ENCODE measurements at places on chromosomes 3 and 15. TPM values are rescaled to one million over a fixed set of nuclear protein-coding genes. Genes with fewer than 3 reads are reported as not detected.
A peak's percentile ranks its signal among the peaks of the same experiment; 100 is the strongest.

- H3K4me3 ChIP-seq = no peak overlapping the region
- H3K27ac ChIP-seq = no peak overlapping the region
- H3K36me3 ChIP-seq = no peaks in the 10 kb centered on the region
- DNase-seq = no peak
These were observed 14.9 kb upstream of the AEN start for GRCh38 chr15:88606070-88606794.

DNA sequence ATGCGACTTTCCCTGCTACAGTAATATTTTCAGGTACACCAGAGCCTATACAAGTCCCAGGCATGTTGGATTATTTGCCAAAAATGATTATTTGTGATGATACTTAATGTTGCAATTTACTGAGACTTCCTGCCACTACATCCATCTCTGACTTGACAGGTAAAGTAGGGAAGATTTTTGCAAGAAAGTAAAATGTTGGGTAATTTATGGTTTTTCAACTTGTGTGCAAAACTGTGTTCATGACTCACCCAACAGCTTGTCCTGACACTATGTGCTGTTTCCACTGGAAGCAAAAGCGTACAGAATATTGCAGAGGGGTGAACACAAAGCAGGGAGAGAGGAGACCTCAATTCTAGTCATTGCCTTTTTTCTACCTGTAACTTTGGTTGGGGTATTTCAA, 5.4 kb upstream of the CRBN start:
- no peaks in the 10 kb centered on the region for H3K27me3 ChIP-seq
- no peaks in the 10 kb centered on the region for H3K36me3 ChIP-seq
- no peak overlapping the region for H3K4me3 ChIP-seq
- H3K27ac ChIP-seq = no peak overlapping the region

GRCh38 chr3:129688271-129688895, 81.9 kb upstream of the PLXND1 start:
- no peaks in the 10 kb centered on the region for H3K27me3 ChIP-seq
- peaks cover 12% of the 10 kb centered on the region for H3K4me1 ChIP-seq
- peak; percentile 61 for DNase-seq
- no peaks in the 10 kb centered on the region for H3K36me3 ChIP-seq
- no peak overlapping the region for H3K27ac ChIP-seq

GRCh38 chr15:100766243-100767000, 113.2 kb upstream of the ALDH1A3 start:
- no peak overlapping the region for H3K4me3 ChIP-seq
- no peaks in the 10 kb centered on the region for H3K27me3 ChIP-seq
- H3K4me1 ChIP-seq = no peaks in the 10 kb centered on the region
- no peak overlapping the region for H3K27ac ChIP-seq
- no peak for DNase-seq

DNA sequence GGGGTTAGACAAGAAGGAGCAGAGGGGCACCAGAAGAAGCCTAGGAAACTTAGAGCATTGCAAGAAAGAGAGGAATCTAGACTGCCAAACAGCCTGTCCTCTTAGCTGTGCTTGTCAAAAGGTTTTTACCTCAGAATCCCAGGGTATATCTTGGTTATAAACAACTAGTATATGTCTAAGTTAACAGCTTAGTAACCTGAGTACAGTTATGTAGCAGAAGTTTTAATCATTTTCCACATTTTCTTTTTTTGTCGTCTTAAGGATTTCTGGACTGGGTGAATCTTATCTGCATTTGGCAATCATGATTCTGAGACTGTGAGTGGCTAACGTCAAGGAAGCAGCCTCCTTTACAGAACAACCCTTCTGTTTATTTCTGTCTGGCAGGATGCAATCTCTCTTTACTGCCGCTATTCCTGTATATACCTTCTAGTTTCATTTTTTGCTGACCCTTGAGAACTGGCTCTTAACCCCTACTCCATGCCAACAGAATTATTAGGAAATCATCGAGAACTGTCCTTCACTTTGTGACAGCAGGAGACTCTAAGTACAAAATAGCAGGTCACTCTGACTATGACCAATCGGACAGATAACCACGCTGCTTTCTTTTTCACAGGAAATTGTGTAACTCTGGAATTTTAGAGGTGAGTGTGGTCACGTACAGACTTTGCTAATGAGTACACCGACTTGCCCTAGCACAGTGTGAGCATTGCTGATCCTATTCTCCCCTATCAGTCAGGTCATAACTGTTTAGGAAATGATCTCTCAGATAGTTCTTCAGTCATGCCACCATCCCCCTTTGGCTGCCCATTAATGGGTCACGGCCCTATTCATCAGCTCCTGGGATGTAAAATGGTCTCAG, 3.3 kb upstream of the CP start:
- peak overlapping the region; percentile 78 for H3K27ac ChIP-seq
- no peaks in the 10 kb centered on the region for H3K27me3 ChIP-seq
- no peaks in the 10 kb centered on the region for H3K36me3 ChIP-seq

DNA sequence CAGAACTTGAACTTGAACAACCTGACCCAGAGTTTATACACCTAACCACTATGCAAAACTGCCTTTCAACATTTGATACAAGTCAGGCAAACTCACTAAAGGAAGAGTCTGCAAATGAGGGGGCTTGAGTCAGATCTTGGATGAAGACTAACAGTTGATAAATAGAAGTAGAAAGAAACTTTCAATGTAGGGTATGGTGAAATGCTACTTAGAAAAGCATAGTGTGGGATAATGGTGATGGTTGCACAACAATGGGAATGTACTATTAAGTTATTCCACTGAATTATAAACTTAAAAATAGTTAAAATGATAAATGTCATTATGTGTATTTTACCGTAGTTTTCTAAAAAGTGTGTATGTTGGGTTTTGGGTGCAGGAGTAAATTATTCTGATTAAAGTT, 19.7 kb upstream of the ZNF280D start:
- no peak overlapping the region for H3K27ac ChIP-seq
- no peaks in the 10 kb centered on the region for H3K4me1 ChIP-seq
- no peaks in the 10 kb centered on the region for H3K36me3 ChIP-seq
- H3K4me3 ChIP-seq = no peak overlapping the region

XCR1 gene
- total RNA-seq = 0.32 TPM

- H3K4me1 ChIP-seq = peaks cover 36% of the 10 kb centered on the region
- no peaks in the 10 kb centered on the region for H3K36me3 ChIP-seq
- no peak overlapping the region for H3K4me3 ChIP-seq
- DNase-seq = no peak
- peak overlapping the region; percentile 79 for H3K27ac ChIP-seq
These were observed 392.3 kb upstream of the TPRG1 start for GRCh38 chr3:188779281-188779980.

SUSD5 gene
- total RNA-seq = 1.9 TPM

GRCh38 chr15:58627046-58627445, 122.5 kb downstream of the ADAM10 start:
- peaks cover 21% of the 10 kb centered on the region for H3K4me1 ChIP-seq
- H3K36me3 ChIP-seq = peaks cover 5% of the 10 kb centered on the region
- H3K4me3 ChIP-seq = no peak overlapping the region
- H3K27me3 ChIP-seq = no peaks in the 10 kb centered on the region
- DNase-seq = no peak

DNA sequence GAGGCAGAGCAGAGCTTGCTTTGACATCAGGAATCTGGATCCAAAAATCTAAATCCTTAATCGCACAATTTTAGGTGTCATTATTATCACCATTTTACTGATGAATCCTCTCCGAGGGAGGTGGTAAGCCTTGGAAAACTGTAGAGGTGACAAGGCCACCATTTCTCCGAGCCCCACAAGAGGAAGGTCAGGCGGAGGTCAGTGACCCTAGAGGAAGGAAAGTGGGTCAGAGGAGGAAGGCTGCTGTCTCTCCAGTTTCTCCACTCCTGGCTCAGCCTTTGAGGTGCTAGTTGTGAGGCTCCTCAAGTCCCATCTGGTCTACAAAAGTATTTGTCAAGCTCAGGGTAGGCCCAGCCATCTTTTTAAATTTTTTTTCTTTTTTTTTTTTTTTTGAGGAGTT, 3.2 kb downstream of the DVL3 start:
- H3K4me3 ChIP-seq = no peak overlapping the region
- no peak for DNase-seq
- H3K4me1 ChIP-seq = peaks cover 67% of the 10 kb centered on the region
- no peak overlapping the region for H3K27ac ChIP-seq

DNA sequence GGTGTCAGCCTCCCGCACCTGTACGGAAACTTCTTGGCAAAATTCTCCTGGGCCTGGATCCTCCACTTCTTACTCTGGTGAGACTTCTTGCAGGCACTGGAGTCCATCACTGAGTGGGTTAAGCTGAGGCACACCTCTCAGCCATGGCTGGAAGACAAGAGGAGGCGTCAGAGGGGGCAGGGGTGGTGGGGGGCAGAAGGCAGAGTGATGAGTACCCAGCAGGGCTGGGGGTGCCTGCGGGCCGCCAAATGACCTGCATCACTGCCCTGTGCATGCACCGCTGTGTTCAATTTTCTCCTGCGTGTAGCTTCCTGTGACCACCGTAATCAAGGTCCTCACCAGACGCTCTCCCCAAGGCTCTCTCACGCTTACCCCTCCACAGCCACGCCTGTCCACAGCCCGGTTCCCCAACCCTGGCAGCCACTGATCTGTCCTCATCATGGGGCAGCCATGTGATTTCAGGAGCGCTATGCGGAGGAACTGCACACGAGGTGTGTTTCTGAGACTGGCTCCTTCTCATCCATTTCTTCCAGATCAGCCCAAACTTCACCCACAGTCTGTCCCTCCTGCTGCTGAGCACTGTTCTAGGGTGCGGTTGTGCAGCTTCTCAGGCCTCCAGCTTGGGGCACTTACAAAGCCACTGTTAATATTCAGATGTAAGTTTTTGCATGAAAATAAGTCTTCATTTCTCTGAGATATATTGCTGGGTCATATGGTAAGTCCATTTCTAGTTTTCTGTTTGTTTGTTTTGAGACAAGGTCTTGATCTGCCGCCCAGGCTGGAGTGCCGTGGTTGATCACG, 5.2 kb downstream of the C3orf22 start:
- no peak overlapping the region for H3K27ac ChIP-seq
- DNase-seq = peak; percentile 14
- H3K27me3 ChIP-seq = no peaks in the 10 kb centered on the region

DNA sequence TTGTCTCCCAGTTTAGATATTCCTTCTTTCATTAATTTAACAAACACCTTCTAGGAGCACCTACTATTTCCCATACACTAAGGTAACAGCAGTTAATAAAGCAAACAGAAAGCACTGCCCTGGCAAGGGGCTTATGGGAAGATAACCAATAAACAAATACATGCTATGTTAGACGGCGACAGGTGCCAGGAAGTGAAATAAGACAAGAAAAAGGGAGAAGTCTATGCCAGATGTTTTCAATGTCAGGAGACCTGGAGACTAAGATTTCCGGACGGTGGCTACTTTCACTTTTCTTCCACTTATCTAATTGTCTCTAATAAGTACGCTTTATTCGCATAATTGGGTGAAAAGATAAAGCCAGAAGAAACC, 32.5 kb upstream of the ZNF445 start:
- no peaks in the 10 kb centered on the region for H3K36me3 ChIP-seq
- peak overlapping the region; percentile 91 for H3K4me3 ChIP-seq
- no peak for DNase-seq
- H3K27me3 ChIP-seq = no peaks in the 10 kb centered on the region
- H3K4me1 ChIP-seq = peaks cover 23% of the 10 kb centered on the region
- H3K27ac ChIP-seq = peak overlapping the region; percentile 84

Data from lower lobe of right lung (tissue), 2 donors.